ENCODE measurements at places on chromosomes 13 and 19. TPM values are rescaled to one million over a fixed set of nuclear protein-coding genes. Genes with fewer than 3 reads are reported as not detected.
A peak's percentile ranks its signal among the peaks of the same experiment; 100 is the strongest.

DNA sequence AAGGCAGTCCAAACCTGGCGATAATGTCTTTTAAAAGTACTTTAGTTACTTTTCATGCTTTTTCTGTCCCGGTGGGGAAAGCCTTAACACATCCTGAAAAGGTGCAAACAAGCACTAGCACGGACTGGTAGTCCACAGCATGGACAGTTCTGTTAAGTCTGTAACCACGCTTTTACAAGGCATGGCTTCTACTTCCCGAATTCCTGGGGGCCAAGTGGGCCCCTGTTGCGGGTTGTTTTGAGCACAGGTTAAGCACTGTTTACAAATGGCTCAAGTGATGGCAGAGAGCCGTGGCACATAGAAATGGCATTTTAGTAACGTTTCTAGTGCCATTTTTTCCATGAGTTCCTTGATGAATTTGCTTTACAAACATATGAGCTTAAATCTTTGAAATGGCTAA, 37.6 kb downstream of the ZNF493 start:
- DNase-seq = no peak

The KISS1R gene
- total RNA-seq = not detected

The SPACA4 gene
- 0.20 TPM for total RNA-seq

The FAM83E gene
- total RNA-seq = 2.0 TPM

GRCh38 chr19:1000095-1000494, at the start of gene GRIN3B:
GRIN3B (plus strand) TSS chr19:1000419; CDS start chr19:1000438, 19 bp downstream.
- no peak for DNase-seq

The CCDC8 gene
- 36.2 TPM for total RNA-seq

- DNase-seq = no peak
Observed at GRCh38 chr13:109480011-109480955, 306.1 kb downstream of the IRS2 start.

The GSX1 gene
- not detected for total RNA-seq

The CGB2 gene
- total RNA-seq = not detected

The ANKRD24 gene
- total RNA-seq = 0.79 TPM

DNA sequence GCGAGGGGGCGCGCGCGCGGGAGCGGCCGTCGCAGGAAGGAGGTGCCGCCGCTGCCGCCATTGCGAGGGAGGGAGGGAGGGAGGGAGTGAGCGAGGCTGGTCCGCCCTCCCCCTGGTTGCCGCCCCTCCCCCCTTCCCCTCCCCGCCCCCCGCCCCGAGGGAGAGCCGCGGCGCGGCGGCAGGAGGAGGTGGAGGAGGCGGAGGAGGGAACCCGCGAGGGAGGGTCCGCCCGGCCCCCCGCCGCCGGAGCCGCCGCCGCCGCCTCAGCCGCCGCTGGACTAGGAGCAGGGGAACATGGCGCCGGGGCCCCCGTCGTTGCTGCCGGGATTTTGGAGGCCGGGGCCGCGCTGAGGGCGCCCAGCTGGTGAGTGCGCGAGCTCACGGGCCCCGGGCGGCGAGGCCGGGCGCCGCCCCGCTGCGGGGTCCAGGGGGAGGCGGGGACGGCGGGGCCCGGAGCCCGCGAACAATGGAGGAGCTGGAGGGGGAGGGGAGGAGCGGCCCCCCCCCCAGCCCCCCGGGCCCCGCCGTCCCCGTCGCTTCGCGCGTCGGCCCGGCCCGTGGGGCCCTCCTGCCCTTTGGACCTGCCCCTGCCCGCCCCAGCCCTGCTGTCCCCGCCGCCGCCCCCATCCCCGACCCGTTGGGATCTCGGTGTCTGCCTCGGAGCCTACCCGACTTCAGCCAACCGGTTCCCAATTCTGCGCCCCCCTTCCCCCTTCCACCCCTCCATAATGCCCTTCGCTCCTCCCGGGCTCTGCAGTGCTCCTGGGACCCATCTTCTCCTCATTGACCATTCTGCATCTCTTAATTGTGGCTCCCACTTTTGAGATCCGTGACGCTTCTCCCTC, at the start of gene ARHGAP35:
TSS of gene ARHGAP35 (plus strand) at position 152 of the 845 bp plus-strand sequence. CDS start 57,679 bp downstream, outside the sequence.
- peak; percentile 93 for DNase-seq

GRCh38 chr19:41546386-41546789, 29.6 kb upstream of the CEACAM21 start:
- no peak for DNase-seq

DNA sequence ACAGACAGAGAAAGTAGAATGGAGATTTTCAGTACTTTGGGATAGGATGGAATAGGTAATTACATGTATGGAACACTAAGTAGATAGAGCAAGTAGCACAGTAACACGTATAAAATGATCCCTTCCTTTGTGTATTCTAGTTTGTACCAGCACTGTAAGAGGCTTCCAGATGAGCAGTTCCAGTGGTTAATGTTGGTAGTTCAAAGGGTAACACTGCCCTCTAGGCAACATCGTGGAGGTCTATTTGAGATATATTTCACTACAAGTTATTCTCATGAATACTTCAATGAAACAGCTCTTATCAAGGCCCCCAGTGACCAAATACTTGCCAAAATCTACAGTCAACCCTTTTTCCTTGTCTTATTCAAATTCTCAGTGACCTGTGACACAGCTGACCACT, 13.5 kb upstream of the ZNF563 start:
- DNase-seq = no peak

GRCh38 chr19:17420475-17420924, 653 bp downstream of the MVB12A start:
- DNase-seq = no peak

DNA sequence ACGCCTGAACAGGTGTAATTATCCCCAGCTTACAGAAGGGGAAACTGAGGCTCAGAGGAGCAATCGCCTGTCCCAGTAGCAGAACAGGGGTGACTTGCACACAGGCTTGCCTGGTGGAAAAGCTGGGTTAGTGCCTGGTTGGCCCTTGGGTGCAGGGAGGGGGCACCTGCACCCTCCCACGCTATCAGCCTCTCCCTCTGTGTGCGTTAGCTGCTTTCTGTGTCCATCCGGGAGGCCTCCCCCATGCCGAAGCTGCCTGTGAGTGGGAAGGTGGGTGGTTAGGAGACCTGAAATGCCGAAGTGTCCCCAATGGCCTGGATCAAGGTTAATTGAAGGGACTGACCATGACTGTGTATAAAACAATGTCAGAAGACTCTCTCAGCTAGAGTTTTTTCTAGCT, 295.0 kb downstream of the ZNF536 start:
- DNase-seq = no peak

The RASIP1 gene
- 6.5 TPM for total RNA-seq

The ARID3A gene
- 12.8 TPM for total RNA-seq

- DNase-seq = no peak
Observed at GRCh38 chr19:46913198-46913851, 52.5 kb downstream of the ARHGAP35 start.

DNA sequence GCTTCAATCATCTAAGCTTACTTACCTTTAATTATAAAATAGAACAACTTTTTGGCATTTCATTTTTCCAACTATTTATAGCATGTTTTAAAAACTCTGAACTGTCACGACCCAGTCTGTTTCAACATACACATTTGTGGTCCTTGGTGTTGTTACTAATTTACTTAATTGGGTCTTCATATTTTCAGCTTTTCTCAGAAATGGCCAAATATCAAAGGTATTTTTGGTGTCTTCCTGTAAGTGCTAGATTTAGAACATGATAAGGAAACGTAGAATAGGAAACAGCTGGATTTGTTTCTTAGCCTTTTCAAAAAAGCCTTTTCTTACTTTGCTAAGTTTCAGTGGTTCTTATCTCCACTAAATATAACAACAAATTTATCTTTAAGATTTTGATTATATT, 11.4 kb downstream of the LPAR6 start:
- no peak for DNase-seq

The URI1 gene
- total RNA-seq = 57.5 TPM

- no peak for DNase-seq
Observed at GRCh38 chr13:79937311-79937710, 403.6 kb downstream of the SPRY2 start.
